Small intestine (tissue), 16 donors: ENCODE measurements at places on chromosomes 2 and 18. TPM values are rescaled to one million over a fixed set of nuclear protein-coding genes. Genes with fewer than 3 reads are reported as not detected.

The LCLAT1 gene
- polyA plus RNA-seq, result 11.2 TPM

The TRABD2A gene
- 2.0 TPM for polyA plus RNA-seq

The CROCC2 gene
- 0.13 TPM for polyA plus RNA-seq

The NTSR2 gene
- not detected for polyA plus RNA-seq

The SERPINB3 gene
- polyA plus RNA-seq, result 0.06 TPM

The TGFA gene
- polyA plus RNA-seq, result 9.6 TPM

DNA sequence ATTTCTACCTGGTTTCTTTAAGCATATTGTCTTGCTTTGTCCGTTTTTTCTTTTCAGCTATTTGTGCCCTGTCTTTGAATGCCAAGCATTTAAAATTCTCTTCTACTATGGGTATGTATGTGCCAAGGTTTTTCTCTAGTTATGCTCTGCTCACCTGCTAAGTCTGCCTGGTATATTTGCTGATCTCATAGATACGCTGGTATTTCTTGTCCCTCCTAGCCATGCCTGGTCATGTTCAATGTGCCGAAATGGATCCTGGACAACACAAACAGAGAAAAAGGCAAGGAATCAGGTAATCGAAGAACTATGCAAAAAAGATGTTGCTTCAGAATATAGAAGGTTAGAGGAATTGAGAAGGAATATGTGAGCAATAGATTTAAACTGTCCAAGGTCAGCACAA, 14.9 kb upstream of the KDM3A start:
- no peak for DNase-seq
